IPS DF 6.9 (cell line): ENCODE measurements at places on chromosomes 1 and 21.

- no peak for DNase-seq
Measured at GRCh38 chr1:197912739-197913494, 4.3 kb upstream of the LHX9 start.

DNA sequence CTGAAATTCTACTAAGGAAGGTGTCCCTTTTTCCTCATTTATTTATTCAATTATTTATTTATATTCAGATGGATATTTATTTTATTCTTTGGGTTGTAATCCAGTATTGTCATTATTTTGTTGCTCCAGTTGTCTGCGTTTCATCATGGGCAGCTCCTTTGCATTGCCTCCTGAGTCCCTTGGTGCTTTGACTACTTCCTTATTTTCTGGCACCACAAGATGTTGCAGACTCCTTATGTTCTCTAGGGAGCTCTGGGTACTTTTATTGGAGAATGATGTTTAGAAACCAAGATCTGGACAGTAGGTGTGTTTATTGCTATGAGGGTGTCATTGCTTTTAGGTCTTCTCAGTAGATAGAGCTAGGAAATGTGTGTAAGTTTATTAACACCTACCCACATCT lies 59.9 kb upstream of the ERRFI1 start:
- DNase-seq, result no peak

DNA sequence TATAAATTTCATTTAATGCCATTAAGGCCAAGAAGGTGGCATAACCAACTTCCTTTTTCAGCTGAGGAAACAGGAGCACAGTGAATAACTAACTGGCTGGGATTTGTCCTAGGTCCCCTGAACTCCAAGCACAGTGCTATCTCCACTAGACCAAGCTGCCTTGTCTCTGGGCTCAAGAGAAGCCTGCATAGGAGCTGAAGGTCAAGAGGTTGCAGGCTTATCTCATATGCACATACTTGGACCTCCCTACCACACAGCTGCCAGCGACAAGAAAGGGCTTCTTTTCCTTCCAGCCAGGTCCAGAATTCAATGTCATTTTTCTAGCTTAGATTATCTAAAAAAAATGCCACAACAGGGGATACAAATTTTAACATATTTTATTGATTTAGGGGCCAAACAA lies 27.1 kb downstream of the AK2 start:
- DNase-seq, result no peak

DNA sequence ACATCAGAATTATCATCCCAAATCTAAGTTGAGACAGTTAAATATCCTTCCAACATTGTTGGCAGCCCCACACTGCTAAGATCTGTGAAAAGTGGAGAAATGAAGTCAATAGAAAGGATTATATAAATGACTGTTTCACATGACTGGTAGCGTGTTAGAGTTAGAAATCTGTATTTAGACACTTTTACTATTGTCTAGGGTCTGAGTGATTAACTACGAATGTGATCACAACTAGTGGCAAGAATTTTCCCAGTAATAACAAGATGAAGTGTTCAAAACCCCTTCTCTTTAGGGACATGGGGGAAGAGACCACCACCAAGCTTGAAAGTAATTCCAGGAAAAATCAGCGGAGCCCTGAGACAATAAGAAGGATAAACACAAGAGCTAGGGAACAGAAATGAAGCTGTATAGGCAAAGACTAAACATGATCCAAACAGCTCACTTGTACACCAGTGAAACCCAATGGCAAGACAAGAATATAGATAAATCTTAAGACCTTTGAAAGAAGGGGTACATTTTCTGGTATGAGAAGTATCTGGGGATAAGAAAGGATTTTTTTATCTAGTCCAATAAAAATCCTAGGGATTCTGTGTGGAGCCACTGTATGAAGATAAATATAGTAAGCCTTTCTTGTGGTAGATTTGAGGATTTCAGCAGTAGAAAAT lies 646.6 kb upstream of the USP24 start:
- no peak for DNase-seq

DNA sequence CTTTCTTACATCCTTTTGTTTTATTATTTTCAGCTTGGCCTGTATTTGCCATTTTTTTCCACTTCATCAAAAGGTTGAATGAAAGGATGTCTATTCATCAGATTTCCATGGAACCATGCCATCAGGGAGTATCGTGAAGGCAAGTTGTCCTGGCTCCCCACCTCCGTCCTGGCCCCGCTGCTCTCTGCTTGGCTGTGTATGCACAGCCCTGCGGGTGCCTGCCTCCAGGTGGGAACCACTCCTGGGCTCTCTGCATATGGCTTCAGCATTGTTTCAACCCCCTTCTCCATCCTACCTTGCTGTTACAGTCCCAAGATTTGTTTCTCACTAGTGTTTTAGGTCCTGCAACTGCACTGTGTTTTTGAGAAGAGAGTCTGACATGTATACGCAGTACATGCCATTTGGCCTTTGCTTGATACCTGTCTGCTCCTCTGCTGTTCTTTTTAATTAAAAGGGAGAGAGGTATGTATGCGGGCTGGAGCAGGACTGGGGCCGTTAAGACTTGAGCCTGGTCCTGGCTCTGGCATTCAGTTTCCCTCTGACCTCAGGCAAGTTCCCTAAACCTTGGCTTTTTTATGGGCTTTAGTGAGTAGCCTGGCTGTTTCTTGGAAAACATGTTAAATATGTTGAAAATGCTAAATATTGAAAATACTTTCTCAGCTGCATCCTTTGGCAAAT lies 69.9 kb upstream of the GCLM start:
- DNase-seq, result no peak

DNA sequence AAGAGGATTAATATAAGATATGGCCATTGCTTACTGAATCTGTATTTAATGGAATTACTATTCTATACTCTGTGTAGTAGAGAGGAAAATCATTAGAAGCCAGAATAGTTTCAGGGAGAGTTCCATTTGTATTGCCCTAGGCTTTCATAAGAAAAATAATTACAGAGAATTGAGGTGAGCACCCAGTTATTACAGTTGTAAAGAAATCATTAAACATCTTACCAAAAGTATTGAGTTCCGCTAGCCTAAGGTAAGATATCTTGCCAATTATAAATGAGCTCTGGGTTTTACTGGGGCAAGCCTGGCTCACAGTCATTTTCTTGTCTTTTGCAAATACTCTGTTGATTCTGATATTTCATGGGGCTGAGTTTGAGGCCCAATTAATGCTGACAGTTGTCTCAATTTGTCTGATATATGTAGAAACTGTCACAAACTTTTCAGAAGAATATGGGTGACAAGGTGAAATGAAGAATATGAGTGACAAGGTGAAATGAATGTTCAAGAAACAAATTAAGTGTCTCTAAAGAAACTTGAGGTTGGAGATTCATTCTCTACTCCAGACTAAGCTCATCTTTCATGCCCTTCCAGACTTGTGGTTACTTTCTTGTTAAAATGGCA lies 127.8 kb downstream of the PTGER3 start:
- no peak for DNase-seq

- no peak for DNase-seq
Measured at GRCh38 chr1:212566522-212567479, 41.8 kb upstream of the ATF3 start.

DNA sequence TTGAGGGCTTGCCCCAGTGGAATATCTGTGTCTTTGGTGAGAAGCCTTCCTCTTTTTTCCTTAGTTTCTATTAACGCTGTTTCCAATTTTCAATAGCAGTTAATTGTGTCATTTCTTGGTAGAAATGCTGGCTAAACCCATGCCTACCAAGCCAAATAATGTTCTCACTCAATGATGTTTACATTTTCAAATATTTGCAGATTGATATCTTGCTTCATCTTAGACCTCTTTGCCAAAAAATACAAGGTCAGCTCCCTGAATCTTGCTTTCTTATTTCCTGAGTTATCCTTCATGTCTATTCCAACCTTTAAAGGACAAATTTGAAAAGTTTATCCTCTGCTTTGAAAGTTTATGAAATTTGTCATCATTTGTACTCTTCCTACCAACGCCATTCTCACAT lies 5.1 kb downstream of the KCNJ15 start:
- no peak for DNase-seq
